Stimulated activated CD8-positive, alpha-beta memory T cell treated with anti-CD3 and anti-CD28 coated beads, Interleukin-7, amount 100 ng/mL, for 1 hour (primary cell): ENCODE measurements at places on chromosomes 5 and 9.

DNA sequence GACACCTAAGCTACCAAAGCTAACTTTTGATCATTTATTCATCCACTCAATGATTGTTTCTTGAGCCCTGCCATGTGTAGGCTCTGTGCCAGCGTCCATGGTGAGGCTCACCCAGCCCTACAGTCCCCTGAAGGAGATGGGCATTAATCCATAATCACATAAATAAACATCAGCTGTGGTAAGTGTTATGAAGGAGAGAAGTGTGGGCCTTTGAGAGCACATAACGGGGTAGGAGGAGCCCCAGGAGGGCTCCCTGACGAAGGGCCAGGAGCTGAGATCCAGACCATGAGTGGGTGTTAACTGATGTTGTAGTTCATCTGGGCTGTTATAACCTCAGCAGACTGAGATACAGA lies 53.9 kb upstream of the AFAP1L1 start:
- no peak for DNase-seq

DNA sequence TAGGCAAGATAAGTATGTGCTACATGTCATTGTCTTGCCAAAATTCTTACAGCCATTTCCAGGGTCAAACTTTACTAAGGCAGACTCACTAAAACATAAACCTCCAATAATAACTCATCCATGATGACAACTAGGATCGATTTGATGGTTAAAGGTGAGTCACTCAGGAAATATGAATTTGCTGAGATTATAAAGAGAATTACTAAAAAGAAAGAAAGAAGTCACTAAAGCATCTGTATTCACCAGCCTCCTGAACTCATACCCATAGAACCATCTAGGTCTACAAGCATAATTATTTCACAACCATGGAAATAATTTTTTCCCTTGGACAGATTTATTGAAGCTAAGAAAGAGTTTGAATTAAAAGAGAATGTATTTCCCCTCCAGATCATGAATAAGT lies 258.6 kb downstream of the TLE1 start:
- DNase-seq, result no peak

DNA sequence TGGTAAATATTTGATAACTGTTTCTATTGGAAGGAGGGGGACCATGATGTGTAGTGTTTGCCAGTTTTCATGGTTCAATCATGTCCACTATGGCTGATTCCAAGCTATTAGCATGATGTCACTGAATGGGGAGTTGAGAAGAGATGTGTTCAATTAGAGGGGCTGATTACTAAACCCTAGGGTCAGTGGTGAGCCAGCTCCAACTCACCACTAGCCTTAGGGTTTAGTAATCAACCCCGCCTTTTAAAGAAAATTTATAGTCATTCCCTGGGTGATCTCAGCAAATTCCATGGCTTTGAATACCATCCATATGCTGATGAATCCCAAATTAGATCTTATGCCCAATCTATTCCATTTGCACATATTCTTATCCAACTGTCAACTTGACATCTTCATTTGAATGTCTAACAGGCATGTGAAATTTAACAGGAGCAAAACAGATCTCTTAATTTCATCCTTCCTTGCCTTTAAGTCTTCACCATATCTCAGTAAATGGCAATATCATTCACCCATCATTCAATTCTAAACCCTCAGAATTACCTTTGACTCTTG lies 98.8 kb downstream of the GCNT1 start:
- DNase-seq, result no peak

DNA sequence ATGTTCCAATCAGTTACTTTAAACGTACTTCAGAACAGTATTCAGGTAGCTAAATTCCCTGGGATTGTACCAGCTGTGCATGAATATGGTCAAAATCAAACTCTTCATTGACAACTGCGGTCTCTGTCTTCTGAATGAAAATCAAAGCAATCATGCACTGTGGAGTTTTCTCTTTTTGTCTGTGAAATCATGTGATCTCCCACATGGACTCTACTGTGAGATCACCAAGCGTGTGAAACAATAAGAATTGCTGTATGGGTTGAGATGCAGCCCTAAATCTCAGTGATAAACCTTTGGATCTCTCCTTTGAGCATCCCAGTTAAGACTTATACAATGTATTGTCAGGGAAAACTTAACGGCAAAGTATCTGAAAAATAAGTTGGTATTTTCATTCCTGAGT lies 6.1 kb downstream of the NRG2 start:
- DNase-seq, result no peak

DNA sequence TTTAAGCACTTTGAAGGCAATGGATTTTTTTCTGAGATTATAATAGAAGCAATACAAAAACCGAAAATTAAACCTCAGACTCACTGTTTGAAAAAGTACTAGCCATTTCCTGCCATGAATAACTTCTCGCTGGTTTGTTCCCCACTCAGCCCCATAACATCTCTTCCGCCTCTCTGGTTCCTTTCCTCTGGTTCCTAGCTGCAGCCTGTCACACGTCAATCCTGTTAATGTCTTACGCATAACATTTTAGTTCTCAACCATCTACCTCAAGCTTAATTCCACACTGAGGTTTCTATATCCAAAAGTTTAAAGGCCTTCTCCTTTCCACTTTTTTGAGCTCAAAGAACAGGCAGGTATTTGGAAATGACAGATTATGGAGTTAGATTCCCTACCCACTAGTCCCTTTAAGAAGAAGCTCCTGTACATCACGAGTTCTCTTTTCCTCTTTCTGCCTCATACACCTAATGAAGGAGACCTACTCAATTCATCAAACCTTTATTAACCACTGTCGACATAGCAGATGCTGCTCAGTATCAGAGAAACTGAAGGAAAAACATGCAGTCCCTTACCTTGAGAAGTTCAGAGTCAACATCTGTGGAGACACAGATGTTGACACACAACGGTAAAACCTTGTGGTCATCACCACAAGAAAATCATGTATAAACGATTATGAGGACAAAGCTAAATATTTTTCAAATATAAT lies 243.0 kb upstream of the PTGER4 start:
- DNase-seq, result no peak

DNA sequence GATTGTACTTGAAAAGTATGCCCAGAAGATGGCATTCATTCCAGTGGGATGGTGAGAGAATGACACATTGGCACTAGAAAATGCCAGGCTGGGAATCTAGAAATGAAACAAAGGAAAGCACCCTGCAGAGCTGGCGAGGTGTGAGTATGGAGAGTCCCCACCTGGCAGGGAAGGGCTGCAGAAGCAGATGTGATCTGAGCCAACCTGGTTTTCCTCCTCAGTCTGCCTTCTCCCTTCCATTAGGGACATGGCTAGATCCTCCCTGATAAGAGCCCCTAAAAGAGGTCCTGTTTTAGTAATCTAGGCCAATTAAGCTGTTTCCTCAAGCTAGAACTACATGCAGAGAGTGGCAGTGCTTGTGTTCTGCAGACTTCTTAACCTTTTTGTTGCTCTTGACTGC lies 24.7 kb upstream of the TNFSF15 start:
- no peak for DNase-seq

DNA sequence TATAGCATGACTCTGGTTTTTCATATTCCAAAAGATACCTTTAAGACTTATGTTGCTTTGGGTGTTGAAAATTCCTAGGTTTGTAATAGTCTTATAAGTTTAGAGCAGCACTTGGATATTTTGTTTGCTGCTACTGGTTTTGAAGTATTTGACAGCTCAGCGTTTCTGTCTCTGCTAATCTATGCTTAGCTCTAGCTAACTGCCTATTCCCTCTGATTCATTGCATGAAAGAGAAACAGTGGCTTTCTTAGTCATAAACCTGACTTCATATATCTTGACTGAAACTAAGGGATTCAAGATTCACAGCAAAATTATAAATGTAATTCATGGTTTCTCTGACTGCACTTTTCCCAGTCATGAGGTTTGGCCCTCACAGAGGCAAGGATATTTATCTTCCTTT lies 35.6 kb upstream of the ANXA1 start:
- DNase-seq, result no peak

GRCh38 chr9:134738869-134739659 lies 97.5 kb downstream of the COL5A1 start:
- DNase-seq, result peak; percentile 5

GRCh38 chr5:45533663-45534062 lies 162.5 kb downstream of the HCN1 start:
- DNase-seq, result no peak

DNA sequence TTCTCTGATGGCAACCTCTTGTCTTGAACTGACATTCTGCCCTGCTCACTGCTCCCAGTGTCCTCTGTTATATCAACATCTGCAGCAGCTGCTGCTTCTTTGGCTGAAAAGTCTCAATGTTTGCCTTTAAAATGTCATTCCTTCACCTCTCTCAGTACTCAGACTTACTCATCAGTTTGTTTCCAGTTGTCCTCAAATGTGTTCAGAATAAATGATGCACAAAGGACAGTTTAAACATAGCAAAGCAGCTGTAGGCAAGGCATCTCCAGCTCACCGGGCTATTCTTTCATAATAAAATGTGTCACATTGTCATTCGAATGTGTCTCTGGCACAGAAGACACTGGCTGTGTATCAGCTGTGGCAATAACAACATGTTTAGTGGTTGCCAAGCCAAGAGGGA lies 590.9 kb upstream of the ZNF608 start:
- no peak for DNase-seq

GRCh38 chr9:18791074-18791473 lies 241.9 kb downstream of the SAXO1 start:
- no peak for DNase-seq

DNA sequence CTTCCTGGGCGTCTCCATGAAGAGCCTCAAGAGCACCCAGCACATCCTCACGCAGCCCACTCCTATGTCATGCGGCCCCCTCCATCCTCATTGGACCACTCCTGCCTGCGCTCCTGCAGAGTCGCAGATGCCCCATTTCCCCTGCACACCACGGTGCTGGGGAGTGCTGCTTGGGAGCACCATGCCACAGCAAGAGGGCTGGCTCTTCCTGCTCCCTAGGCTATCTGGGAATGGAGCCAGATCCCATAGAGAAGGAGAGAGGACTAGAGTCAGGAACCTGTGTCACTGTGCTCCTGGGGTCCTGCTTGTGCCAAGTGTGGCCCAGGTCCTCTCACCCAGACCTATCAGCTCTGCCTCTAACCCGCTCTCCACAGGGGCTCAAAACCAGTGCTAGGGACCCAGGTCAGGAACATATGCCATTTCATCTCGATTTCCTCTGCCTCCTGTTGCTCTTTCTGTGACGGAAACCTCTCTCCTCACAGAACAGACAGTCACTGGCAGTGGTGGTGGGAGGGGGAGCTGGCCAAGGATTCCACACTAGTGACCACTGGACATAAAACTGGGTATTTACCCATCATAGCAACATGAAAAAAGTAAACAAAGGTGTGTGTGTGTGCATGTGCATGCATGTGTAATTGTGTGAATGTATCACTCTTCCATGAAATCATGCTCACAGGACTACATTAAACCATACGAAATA lies 178.4 kb downstream of the TTLL11 start:
- no peak for DNase-seq
